ENCODE measurements at places on chromosomes 7 and 10.
A peak's percentile ranks its signal among the peaks of the same experiment; 100 is the strongest.

- no peak for DNase-seq
Observed at GRCh38 chr7:6218329-6218728, 54.1 kb downstream of the CYTH3 start.

- no peak for DNase-seq
Observed at GRCh38 chr10:88113232-88113631, 249.8 kb downstream of the PTEN start.

DNA sequence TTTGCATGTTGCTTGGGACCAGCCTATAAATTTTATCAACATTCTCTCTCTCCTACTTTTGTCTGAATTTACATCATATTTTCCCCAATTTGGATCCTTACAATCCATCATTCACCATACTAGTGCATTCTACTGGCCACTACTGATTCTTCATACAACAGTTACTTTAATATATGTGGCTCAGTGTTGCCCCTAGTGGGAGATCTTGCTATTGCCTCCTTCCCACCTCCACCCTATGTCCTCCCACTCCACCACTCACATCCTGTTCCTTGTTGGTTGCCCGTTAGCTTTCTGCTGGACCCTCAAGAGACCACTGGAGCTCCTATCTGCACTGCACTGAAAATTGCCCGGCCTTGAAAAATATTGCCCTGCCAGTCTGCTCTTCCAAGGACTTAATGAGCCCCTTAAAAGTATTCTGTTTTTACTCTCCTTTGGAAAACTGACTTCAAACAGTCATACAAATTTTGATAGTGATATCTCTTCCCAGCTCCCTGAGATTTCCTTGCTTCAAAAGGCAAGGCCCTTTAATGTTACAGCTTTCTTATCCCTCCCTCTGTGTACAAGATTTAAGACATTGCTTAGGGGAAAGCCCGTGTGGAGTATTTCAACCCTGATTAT, 243.2 kb upstream of the TMEM229A start:
- DNase-seq: peak; percentile 44

- DNase-seq: no peak
Observed at GRCh38 chr7:37372750-37373149, 75.9 kb downstream of the ELMO1 start.

GRCh38 chr10:124996854-124997215, 54.9 kb downstream of the ZRANB1 start:
- DNase-seq: no peak

- DNase-seq: peak; percentile 22
Observed at GRCh38 chr10:126384269-126384873, 3.9 kb downstream of the ADAM12 start.

GRCh38 chr10:118903251-118903650, 126.3 kb upstream of the NANOS1 start:
- DNase-seq: no peak
